ENCODE measurements at places on chromosomes 16 and 17.
A peak's percentile ranks its signal among the peaks of the same experiment; 100 is the strongest.

GRCh38 chr16:57029161-57030160, 40.1 kb downstream of the NLRC5 start:
- DNase-seq: peak; percentile 55
- no peak overlapping the region for H3K4me3 ChIP-seq
- H3K27ac ChIP-seq: no peak overlapping the region
- H3K4me1 ChIP-seq: peaks cover 77% of the 10 kb centered on the region
- peaks cover 40% of the 10 kb centered on the region for H3K36me3 ChIP-seq
- no peaks in the 10 kb centered on the region for H3K27me3 ChIP-seq

- DNase-seq: no peak
- no peaks in the 10 kb centered on the region for H3K36me3 ChIP-seq
- H3K4me1 ChIP-seq: no peaks in the 10 kb centered on the region
- H3K27ac ChIP-seq: no peak overlapping the region
- H3K4me3 ChIP-seq: no peak overlapping the region
Measured at GRCh38 chr17:43601280-43602039, 55.3 kb upstream of the ETV4 start.

GRCh38 chr16:82236875-82237274, 66.9 kb upstream of the MPHOSPH6 start:
- no peak overlapping the region for H3K4me3 ChIP-seq
- no peaks in the 10 kb centered on the region for H3K27me3 ChIP-seq
- H3K4me1 ChIP-seq: no peaks in the 10 kb centered on the region
- H3K36me3 ChIP-seq: no peaks in the 10 kb centered on the region
- no peak overlapping the region for H3K27ac ChIP-seq

GRCh38 chr16:56047307-56048234, 143.7 kb upstream of the GNAO1 start:
- no peaks in the 10 kb centered on the region for H3K4me1 ChIP-seq
- DNase-seq: no peak
- H3K27ac ChIP-seq: no peak overlapping the region
- no peak overlapping the region for H3K4me3 ChIP-seq

DNA sequence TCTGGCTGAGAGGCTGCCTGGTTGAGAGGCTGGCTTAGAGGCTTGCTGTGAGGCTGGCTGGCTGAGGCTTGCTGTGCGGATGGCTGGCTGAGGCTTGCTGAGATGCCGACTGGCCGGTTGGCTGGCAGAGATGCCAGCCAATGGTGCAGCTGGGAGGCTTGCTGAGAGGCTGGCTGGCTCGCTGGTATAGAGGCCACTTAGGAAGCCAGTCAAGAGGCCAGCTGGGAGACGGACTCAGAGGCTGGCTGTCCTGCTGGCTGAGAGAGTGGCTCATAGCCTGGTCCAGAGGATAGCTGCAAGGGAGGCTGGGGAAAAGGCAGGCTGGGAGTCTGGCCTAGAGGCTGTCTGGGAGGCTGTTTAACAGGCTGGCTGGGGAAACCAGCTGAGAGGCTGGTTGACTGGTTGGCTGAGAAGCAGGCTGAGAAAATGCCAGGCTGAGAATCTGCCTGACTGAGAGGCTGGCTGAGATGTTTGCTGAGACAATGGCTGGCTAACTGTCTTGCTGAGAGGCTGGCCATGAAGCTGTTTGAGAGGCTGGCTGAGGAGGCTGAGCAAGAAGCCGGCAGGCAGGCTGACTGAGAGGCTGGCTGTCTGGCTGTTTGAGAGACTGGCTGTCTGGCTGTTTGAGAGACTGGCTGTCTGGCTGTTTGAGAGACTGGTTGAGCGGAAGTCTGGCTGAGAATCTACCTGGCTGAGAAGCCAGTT, 37.5 kb upstream of the ACSM2B start:
- no peaks in the 10 kb centered on the region for H3K36me3 ChIP-seq
- no peak overlapping the region for H3K27ac ChIP-seq
- no peaks in the 10 kb centered on the region for H3K4me1 ChIP-seq
- no peak overlapping the region for H3K4me3 ChIP-seq
- peaks cover 6% of the 10 kb centered on the region for H3K27me3 ChIP-seq

DNA sequence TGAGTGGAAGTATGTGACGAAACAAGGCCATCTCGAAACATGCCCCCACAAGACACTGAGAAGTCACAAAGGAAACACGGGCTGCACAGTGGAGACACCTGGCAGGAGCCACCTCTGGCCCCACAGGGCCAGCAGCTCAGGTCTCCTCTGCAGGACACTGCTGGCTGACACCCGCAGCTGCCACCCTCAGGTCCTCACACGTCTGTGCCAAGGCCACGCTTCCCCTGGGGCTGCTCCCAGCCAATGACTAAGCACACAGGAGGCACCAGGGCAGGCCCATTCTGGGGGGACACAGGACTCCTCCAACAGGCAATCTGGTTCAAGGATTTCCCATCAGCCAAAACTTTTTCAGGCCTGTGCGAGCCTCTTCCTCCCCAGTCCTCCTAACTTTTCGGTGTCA, 36.4 kb downstream of the MBTPS1 start:
- no peak overlapping the region for H3K4me3 ChIP-seq
- H3K36me3 ChIP-seq: peaks cover 48% of the 10 kb centered on the region
- no peaks in the 10 kb centered on the region for H3K4me1 ChIP-seq
- no peak overlapping the region for H3K27ac ChIP-seq
